ENCODE measurements at places on chromosomes 16 and 17.
A peak's percentile ranks its signal among the peaks of the same experiment; 100 is the strongest.

DNA sequence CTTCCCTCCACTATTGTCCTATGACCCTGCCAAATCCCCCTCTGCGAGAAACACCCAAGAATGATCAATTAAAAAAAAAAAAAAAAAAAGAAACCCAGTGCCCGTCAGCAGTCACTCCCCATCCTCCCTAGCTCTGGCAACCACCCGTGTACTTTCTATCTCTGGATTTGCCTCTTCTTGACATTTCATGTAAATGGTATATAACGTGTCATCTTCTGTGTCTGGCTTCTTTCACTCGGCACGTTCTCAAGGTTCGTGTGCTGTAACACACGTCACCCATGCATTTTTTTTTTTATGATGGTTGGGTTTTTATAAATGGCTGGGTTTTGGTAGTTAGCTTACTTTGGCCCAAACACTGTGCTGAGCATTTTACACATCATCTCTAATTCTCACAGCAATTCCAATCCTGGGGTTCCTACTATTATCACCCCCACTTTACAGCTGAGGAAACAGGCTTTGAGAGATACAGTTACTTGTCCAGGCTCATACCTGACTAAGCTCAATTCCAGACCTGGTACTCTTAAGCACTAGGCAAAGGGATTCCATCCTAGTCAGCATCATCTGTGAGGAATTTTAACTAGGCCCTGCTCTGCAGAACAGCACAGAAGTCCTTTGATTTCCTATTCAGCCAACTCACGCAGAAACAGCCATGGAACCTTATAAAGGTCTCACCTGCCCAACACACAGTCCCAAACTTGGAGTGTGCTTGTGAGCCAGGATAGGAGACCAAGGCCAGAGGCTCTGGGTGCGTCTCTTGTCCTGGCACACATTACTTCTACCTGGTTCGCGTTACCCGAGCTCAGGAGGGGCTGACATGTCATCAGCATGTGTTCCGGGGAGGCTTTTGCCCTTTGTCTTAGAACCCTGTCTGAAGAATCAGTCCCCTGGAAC lies 11.7 kb downstream of the NDUFAB1 start:
- DNase-seq: no peak

DNA sequence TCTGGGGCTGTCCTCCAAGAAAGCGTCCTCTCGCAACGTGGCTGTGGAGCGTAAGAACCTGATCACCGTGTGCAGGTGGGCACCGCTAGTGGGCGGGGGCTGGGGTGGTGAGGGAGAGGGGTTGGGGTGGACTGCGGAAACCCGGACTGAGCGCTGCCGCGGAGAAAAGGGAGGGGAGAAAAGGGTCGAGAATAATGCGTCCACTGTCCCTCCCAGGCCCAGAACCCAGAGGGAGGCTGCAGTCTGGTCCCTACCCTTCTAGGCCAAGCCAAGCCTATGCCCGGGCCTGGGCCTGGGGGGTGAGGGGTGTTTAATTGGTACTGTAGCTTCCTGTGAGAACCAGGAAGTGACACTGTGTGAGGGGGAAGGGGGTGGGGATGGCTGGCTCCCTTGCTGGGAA lies 464 bp downstream of the RUNDC3A start:
- DNase-seq: no peak

DNA sequence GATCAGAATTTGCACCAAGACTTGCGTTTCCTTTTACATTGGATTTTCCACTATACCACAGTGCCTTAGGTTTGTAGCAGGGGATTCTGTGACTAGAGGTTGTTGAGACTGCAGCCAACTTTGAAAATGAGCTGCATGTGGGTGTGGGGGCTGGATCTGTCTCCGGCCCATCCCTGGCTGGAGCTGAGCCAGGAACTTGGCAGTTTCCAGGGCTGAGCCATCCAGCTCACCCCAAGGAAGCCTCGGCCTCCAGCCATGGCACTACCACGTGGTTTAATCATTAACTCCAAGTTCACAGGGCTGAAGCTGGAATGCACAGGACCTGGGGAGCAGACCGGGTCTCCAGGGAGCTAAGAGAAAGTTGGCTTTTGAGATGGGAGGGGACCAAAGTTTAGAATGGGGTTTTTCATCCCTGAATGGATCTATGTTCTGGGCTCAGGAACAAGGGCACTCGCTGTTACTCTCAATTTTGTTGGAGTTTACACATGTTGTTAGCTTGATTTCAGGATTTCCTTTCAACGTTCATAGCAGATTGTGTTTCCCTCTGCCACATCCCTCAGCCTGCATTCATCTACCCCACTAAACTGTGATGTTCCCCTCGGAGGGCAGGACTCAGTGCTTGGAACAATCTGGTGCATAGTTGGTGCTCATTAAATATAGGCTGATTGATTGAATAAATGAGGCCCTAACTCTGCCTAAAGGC lies 42.3 kb upstream of the HNF1B start:
- peak; percentile 53 for DNase-seq

DNA sequence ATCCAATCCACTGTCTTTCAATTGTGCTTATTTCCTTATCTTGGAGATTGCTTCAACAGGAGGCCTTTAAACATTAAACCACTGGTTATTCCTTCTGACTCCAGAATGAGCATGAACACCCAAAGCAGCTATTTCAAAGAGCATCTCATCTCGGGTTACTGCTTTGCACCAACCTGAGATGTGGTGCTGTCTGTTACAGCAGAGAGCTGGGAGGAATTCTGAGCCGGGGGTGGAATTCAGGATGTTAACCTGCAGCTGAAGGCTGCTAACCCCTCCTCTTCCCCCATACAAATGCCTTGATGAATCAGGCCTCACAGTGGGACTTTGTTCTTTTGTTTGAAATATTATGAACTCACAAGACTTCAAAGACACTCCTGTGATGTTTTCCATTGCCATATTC lies 113.1 kb downstream of the SHISA9 start:
- DNase-seq: peak; percentile 79

DNA sequence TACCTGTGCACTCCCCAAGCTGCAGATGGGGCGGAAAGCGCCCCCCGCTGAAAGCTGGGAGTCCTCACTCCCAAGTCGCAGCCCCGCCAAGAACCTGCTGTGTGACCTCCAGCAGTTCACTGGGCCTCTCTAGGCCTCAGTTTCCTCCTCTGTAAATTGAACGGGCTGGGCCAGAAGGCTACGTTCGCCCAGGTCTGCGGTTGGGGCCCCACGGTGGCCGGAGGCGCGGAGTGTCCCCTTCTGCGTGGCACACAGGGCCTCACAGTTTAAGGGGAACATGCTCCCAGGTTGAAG lies 628 bp downstream of the GALK1 start:
- DNase-seq: no peak

DNA sequence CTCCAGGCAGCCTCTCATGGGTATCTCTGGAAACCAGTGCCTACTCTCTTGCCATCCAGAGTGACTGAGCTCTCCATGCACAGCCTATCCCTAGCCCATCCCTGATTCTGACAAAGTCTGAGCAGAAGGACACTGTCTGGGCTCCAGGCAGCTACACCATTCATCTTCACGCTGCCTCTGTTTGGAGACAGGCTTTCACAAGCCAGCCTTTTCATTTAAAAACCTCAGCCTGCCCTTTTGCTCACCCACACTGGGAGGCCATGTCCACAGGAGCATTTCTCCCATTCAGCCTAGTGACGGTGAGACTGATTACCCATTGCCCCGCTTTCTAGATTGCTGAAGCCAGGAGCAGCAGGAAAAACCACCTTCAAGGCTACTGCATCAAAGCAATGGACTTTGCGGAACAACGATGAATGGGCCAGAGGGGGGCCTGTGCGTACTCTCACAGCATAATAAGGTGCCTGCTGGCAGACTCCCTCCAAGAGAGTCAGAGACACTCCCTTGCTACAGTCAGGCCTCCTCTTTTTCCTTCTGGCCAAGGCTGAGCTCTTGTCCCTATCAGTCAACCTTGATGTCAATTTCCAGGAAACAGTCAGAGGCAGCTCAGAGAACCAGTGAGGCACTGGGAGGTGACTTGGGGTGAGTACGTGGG lies 24.7 kb upstream of the CDH13 start:
- no peak for DNase-seq

DNA sequence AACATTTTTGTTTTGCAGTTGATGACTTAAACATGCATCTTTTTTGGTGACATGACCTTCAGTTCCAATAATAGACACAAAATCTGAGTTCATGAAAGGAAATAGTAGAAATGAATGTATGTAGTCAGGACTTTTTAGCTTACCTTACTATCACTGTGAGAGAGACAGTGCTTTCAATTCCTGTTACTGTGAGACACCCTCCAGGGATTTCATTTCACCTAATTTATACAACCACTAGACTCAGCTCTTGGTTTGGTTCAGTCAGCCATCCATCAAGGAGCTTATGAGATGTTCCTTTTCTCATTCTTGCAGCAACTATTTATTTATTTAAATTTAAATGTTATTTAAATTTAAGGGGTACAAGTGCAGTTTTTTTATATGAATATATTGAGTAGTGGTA lies 77.9 kb downstream of the MAP2K4 start:
- no peak for DNase-seq

DNA sequence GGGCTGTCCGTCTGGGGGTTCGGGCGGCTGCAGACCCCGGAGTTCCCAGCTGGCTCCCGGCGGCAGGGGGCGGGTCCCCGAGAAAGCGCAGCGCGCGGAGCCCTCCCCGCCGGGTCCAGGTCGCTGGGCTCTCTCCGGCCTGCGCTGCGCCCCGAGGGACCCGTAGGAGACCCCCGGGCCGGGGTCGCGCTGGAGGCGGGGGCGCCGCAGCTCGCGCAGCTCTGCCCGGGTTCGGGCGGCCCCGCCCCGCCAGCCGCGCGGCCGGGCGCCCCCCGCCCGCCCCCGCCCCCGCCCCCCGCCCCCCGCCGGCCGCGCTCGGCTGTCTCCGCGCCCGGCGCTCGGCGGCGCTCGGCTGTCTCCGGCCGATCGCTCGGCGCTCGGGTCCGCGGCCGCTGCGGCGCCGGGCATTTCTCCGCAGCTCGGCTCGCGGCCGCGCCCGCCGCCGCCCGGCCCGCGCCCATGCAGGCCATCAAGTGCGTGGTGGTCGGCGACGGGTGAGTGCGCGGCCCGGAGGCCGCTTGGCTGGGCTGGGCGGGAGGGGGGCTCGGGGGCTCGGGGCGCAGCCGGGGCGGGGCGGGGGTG lies at the start of gene RAC3:
Gene RAC3, plus strand, starts transcription at position 376 of the 582 bp plus-strand sequence. Its CDS starts 84 bp downstream, at position 460.
- DNase-seq: peak; percentile 85

DNA sequence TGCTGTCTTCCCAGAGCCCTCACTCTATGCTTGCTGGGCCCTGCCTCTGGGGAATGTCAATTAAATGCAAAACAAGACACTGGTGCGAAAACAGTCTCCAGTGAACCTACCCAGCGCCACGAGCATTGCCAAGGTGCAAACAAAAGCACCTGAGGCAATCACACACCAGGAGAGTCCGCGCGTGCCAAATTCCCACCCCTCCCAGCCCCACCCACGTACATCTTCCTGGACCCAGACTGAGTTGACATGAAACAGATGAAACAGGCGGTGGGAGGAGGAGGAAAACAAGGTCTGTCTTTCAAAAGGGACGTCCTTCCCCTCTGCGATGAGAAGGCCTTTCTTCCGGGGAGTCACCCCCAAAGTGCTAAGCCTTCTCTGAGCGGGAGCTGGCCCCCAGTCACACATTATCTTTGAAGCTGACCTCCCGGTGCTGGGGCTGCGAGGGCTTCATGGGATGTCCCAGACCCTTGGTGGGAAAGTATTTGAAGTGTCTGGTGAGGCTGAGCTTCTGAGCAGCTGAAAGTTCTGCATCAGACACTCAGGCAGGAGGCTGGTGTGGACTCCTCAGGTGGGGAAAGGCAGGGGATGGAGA lies 200.4 kb downstream of the AXIN2 start:
- DNase-seq: no peak

DNA sequence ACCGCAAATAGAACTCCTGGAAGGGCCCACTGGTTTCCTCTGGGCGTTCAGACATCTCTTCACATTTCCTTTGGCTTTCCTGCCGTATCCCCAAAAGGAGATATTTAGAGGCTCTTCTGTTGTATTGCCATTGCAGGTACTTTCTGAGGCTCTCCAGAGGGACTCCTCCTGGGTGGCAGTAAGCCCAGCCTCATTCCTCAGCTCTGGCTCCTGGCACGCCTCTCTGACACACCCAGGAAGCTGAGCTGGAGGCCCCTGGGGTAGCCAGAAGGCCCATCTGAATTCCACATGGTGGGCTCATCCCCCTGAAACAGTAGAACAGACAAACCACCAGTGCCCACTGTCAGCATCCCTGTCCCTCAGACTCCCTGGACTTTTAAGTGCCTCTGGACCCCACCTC lies 206.7 kb downstream of the PARN start:
- DNase-seq: no peak

DNA sequence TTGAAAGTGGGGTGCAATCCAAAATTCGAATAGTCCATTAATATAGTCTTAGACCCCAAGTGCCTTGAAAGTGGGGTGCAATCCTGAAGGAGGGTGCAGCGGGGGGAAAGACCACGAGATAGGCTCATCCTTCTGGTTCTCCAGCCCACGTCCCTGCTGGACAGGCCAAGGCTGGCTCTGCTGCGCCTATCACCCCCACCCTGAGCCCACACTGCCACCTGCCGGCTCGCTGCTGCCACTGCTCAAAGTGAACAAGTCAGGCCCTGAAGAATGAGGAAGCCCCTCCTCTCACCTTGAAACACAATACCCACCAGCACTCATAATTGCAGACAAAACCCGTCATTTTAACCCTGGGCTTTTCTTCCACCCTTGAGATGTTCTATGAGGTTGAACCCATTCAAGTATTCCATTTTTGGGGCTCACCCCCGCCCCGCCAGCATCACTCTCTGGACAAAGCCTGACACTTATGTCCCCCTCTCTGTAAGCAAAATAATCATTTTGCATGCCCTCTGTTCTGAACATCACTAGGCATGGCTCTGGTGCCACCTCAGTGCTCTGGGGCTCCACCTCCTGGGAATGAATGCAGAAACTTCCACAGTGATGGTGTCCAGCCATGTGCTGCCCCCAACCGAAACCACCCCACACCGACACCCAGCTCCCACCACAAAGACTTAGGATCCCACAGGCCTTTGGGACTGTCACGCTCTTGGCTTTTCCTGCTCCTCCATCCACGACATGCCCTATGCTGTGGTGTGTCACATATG lies 56.8 kb downstream of the BEAN1 start:
- peak; percentile 96 for DNase-seq

- peak; percentile 95 for DNase-seq
These were observed 4.5 kb upstream of the TMEM92 start for GRCh38 chr17:50269477-50270434.

DNA sequence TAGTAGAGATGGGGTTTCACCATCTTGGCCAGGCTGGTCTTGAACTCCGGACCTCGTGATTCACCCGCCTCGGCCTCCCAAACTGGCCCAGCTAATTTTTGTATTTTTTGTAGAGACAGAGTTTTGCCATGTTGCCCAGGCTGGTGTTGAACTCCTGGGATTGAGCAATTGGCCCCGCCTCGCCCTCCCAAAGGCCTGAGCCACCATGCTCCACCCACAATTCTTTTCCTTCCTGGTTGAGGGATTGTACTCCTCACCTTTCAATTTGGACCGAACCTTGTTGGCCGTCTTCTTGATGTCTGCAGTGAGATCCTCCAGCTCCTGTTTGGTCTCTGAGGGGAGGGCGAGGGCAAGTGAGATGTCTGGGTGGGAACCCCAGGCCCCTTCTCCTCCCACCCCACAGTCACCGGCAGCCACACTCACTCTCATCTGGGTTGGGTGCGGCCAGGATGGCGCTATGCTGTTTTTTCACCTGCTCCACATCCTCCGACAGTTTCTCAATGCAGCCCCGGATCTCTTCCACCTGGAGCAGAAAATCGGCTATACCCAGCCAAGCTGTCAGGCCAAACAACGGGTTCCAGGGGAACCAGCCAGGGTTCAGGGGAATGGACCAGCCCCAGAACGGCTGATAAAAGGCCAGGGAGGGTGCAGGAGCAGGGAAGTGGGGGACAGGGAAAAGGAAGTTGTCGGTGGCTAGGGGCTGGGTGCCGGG lies 9.6 kb downstream of the STX1B start:
- DNase-seq: no peak

Data from endodermal cell (in vitro differentiated cells).